ENCODE measurements at places on chromosomes 4 and X.
A peak's percentile ranks its signal among the peaks of the same experiment; 100 is the strongest.

GRCh38 chr4:41360921-41361793 lies 104.4 kb downstream of the UCHL1 start:
- no peak for DNase-seq

DNA sequence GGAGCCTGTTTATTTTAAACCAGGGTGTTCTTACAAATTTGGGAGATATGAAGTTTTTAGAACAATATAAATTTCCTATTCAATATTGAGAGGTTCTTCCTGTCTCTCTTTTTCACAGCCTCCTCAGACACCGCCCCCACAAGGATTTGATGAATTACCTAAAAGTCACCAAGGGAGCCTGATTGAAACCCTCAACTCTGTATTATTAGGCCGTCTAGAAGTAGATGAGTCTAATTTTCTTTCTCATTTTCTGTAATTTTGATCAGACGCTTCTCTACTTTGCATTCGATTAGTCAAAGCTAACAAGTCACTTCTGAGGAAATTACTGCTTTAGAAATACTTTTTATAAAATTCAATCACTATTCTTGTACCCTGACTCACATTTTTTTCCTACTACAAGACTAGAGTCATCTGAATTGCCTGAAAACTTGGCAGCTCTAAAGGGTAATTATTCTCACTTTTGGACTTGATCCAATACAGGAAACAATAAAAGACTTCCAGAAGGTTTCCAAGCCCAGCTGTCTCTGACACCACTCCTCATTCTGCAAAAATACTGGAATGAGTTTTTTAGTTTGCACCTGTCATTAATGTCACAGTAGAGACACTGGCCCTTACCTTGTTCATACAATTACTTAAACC lies 111.2 kb downstream of the ELOVL6 start:
- DNase-seq = no peak

DNA sequence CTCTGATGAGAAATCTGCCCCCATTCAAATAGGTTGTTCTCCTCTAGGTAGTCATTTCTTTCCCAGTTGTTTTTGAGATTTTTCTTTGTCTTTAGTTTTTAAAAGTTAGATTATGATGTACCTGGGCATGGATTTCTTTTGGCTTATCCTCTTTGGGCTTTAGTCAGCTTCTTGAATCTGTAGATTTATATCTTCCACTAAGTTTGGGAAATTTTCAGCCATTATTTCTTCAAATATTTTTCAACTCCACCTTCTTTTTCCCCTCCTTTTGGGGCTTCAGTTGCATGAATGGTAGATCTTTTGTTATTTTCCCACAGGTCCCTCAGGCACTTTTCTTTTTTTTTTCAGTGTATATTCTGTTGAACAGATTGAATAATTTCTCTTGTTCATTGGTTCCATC lies 77.3 kb downstream of the JADE3 start:
- DNase-seq = no peak

DNA sequence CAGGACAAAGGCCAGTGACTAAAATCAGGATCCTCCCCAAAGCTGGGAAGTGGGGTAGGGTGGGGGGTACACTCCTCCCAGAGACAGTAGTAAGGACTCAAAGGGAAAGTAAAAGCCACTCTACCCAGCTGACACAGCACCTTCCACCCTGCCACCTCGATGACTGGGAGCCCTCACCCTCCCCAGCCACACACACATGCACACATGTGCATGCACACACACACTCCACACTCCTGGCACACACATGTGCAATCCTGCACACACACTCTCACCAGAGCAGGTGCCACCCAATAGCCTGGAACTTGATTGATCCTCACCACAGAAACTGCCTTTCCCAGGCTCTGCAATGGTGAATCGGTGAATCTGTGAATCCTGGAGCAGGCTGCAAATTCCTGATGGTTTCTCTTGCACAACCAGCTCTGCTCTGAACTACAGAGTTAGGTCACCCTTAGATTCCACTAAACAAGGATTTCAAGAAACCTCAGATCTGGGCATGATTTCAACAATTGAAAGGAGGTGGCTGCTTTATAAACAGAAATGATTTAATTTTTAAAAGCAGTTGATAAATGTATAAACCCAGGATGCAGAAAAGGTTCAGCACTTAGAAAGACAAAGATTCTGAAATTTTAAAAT lies 21.5 kb downstream of the AMOT start:
- no peak for DNase-seq

- DNase-seq = no peak
Observed at GRCh38 chr4:148693913-148694649, 251.9 kb upstream of the NR3C2 start.

GRCh38 chr4:68499021-68499420 lies 51.8 kb downstream of the TMPRSS11E start:
- DNase-seq = no peak

DNA sequence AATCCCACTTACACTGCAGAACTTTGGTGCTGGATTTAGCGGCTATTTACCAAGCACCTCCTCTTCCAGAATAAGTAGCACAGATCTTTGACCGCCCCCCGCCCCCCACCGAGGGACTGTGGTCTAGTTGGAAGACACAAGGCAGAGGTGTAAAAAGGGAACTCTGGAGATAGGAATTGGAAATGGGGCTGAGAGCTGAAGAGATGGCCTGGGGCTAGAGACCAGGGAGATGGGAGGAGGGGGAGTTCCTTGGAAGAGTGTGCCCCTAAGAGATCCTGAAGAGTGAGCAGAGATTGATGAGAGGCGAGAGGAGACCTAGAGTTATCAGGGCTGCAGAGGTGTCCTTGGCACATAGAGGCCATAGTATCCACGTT lies 55.3 kb downstream of the TBL1X start:
- no peak for DNase-seq

- no peak for DNase-seq
Observed at GRCh38 chr4:172489861-172490260, 676.7 kb downstream of the GALNTL6 start.

DNA sequence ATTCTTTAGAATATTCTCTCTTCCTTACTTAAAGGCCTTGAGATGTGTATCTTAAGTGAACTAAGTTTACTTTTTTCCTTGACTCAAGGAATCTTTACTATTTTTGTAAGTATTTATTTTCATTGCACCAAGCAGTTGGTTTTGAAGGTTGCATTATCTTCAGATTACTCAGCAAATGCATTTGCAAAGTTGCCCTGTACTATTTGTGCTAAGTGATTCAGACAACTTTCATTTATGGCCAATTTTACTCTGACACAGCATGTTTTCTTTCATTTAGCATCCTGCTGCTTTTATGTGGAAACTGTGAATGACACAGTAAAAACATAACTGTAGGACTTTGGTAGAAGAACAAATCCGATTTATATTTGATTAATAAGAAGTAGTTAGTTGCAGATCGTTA lies 191.0 kb downstream of the CCSER1 start:
- no peak for DNase-seq

DNA sequence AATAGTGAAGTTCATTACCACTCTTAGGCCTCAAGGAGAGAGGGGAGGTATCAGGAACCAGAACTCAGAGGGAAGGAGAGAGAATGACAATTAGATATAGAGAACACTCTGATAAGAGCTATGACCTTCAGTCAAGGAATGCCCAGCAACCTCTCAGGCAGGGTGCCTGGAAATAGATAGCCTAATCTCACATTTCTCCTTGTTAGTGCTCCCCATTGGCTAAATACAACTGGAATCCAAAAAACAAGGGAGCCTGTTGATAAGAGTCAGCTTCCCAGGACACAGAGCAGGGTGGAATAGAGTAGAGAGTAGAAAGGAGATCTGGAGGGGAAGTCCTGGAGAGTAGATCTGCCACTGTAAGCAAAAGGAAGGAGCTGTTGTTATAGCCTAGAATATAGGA lies 62.1 kb downstream of the DCX start:
- DNase-seq = no peak

DNA sequence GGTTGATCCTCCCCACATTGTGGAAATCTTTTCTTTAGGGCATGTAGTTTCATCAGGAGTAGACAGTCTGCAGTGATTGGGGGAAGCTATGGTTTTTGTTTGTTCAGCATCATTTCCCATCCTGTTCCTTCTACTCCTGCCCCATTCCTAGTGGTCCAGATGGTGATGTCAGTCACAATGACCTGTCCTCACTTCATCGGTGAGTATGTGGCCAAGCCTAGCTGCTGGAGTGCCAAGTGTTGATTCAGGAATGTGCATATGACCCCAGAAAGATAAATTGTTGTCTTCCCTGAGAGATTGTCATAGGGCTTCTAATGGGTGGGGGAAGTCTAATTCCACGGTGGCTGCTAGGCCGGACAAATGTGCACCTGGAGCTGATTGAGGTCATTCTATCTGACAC lies 130.6 kb upstream of the FAT1 start:
- no peak for DNase-seq

DNA sequence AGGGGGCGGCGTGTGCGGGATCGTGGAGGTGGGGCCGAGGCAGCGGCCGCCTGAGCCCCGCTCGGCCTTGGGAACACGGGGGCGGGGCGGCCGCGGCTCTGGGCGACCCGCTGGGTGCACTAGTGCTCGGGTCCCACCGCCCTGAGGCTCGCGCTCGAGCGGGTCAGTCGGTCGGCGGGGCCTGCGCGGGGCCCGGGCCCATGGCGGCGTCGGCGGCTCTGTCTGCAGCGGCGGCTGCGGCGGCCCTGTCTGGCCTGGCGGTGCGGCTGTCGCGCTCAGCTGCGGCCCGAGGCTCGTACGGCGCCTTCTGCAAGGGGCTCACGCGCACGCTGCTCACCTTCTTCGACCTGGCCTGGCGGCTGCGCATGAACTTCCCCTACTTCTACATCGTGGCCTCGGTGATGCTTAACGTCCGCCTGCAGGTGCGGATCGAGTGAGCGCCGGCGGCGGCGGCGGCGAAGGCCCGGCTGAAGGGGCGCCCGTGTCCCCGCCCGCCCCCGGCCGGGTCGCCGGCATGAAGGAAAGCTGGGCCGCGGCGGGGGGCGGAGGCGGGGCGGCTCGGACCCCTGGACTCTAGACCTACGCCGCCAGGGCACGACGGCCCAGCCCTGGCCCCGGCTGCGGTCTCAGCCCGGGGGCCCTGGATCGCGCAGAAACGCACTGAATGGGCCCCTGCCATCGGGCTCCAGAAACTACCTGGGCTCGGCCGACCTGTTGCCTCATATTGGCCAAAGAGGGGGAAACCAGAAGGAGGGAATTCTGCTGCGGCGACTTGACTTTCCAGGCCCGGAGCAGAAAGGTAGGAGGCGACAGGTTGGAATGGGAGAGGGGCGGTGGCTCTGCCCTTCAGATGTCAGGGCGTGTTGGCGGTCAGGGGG lies at the start of gene SMIM10L2A:
Gene SMIM10L2A (plus strand): TSS at position 13 of the 878 bp plus-strand sequence. CDS start 188 bp downstream, at position 201.
- no peak for DNase-seq

DNA sequence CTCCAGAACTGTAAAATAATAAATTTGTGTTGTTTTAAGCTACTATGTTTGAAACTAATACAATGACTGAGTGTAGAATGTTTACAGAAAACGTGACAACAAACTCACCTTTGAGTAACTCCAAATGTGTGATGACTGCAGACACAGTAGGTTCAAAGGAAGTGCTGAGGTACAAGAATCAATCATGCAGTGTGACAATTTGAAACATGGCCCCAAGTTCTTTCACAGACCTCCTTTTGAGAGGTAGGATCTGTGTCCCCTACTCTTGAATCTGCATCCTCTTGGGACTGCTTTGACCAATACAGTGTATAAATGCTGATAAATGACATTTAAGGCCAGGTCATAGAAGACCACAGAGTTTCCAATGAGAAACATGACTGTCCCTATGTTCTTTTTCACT lies 667.7 kb upstream of the DIPK2B start:
- DNase-seq = no peak

- no peak for DNase-seq
Observed at GRCh38 chrX:7216981-7217587, 69.1 kb upstream of the PUDP start.

GRCh38 chr4:166737430-166737829 lies 496.9 kb downstream of the SPOCK3 start:
- no peak for DNase-seq

DNA sequence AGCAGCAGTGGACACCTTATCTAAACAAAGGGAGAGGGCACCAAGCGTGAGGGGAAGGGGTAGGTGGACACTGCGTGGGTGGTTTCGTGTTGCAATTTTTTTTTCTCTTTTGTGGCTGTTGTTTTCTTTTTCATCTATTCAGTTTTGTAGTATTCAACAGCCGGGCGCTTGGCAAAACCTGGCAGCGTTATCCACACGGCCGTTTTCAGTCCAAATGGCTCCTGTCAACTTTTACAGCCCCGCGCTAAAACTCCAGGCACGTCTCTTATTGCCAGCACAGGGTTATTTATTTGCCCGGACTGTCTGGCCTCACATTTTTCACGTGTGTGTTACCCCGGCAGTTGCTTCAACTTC lies 192.2 kb downstream of the BCOR start:
- DNase-seq = no peak

GRCh38 chr4:63155561-63155960 lies 1253.7 kb downstream of the TECRL start:
- no peak for DNase-seq

GRCh38 chrX:38805432-38806389 lies 4.5 kb downstream of the MID1IP1 start:
- DNase-seq = peak; percentile 36

DNA sequence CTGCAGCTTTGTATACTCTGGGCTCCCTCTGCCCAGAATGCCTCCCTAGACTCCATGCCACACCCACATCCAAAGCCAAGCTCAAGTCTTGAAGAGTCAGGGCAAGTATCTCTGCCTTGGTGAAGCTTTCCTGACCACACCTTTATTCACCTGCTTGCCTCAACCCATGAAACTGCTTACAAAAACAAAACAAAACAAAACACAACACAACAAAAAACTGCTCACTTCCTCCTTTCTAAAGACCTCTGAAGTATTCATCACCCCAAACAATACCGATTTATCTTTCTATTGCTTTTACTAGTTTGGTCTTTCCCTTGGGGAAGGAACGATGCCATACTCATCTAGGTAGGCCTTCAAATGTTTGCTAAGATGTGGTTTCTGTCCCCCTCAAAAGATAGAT lies 45.0 kb downstream of the TMEM165 start:
- DNase-seq = no peak

- DNase-seq = no peak
Observed at GRCh38 chr4:86771141-86771540, 78.0 kb downstream of the SLC10A6 start.

- no peak for DNase-seq
Observed at GRCh38 chr4:38993683-38994082, 38.5 kb downstream of the TMEM156 start.

DNA sequence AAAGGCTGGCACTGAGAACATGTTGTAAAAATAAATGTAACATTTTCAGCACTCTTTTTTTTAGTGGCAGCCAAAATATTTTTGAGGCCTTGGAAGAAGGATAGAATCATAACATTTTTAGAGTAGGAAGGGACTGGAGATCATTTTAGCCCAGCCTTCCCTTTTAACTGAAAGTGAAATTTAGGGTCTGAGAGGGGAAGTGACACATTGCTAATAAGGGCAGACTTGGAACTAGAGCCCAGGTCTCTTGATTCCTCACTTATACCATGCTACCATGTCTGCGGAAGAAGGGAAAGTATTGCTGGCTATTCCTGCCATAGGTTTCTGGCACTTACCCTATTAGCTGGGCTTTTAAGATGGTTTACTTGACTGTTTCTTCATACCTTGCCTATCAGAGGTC lies 4.8 kb downstream of the WDR44 start:
- DNase-seq = no peak
